ENCODE measurements at places on chromosomes 3 and 15.

- DNase-seq, result peak; percentile 47
These were observed 37.4 kb downstream of the ZNF860 start for GRCh38 chr3:32018757-32019564.

DNA sequence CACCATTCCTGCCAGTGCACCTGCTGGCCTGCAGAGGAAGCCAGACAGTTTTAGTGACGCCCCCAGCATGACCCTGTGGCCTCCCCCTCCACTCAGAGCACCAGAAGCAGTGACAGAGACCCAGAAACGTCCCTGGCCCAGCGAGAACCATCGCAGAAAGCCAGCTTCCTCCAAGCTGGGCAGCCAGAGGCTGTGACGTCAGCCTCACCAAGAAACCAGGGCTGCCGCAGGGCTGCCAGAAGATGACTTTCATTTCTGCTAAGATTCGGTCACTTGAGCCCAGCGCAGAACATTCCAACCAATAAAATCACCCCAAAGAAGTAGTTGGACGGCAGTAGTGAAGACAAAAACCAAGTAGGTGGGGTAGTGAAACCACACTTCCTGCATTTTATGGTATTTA is 29.6 kb upstream of the RPL32 start:
- peak; percentile 74 for DNase-seq

DNA sequence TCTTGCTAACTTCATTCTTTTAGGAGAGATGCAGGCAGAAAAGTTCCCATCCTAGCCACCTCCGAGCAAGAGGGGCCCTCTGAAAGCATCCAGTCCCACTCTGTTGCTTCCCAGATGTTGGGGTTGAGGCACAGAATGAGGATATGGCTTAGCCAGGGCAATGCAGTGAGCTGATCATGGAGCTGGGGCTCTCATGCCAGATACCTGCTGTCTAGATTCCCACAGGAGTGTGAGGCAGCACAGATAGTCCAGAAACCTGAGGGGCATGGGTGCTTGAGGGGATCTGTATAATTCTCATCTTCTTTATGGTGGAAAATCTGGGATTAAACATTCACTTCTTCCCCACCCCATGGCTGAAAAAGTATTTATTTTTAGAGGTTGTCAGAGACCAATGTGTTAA is 1.2 kb downstream of the SLC22A13 start:
- DNase-seq, result no peak

GRCh38 chr3:167936019-167936418 is 159.7 kb downstream of the GOLIM4 start:
- DNase-seq, result no peak

DNA sequence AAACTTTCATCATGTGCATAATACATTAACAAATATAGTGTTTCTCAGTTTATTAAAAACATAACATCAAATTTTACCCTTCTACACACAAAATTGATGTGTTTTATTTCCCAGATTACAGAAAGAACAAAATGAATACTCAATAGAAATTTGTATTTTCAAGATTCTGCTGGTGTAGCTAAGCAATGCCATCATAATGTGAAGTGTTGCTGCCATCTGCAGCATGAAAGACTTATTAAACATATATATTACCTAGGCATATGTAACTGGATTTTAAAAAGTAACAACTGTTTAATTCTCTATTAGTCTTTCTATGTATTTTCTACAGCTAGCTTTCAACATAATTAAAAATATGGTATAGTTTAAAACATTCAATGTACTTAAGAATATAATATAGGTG is 27.5 kb downstream of the PLSCR5 start:
- peak; percentile 5 for DNase-seq

DNA sequence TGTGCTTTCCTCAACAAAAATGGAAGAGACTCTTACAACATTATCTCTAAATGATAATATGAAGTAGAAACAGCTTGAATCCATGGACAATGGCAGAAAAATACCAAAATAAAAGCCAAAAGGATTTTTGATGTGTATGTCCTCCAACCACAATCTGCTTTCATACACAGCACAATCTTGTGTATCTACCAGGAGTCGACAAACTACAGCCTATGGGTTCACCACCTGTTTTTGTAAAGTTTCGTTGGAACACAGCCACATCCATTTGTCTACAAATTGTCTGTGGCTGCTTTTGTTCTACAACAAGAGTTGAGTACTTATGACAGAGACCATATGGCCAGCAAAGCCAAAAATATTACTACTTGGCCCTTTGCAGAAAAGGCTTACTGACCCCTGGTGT is 88.7 kb upstream of the UBE2E2 start:
- no peak for DNase-seq

GRCh38 chr15:46961795-46962194 is 755.5 kb upstream of the SEMA6D start:
- no peak for DNase-seq

DNA sequence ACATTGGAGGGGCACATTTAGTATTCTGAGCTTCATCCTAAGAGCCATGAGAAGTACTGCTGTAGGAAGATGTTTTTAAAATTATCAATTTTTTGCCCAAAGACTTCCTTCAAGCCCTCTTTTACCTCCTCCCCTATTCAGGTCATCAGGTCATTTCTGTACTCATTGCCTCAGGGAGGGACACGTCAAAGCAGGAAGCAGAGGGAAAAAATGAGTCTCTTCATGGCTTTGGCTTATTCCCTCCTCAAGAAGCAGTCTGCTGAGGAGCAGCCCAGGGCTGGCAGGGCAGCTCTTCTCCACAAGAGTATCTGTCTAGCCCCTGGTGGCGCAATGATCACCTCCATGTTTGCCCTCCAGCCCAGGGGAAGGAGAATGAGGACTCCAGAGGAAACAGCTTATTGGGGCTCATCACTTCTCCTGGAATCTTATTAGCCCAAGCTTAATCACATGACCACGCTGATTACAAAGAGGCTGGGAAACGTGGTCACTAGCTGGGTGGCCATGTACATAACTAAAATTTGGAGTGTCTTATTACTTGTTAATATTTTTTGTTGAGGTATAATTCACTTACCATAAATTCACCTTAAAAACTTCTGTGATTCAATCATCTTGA is 44.2 kb upstream of the GATA2 start:
- DNase-seq, result no peak

DNA sequence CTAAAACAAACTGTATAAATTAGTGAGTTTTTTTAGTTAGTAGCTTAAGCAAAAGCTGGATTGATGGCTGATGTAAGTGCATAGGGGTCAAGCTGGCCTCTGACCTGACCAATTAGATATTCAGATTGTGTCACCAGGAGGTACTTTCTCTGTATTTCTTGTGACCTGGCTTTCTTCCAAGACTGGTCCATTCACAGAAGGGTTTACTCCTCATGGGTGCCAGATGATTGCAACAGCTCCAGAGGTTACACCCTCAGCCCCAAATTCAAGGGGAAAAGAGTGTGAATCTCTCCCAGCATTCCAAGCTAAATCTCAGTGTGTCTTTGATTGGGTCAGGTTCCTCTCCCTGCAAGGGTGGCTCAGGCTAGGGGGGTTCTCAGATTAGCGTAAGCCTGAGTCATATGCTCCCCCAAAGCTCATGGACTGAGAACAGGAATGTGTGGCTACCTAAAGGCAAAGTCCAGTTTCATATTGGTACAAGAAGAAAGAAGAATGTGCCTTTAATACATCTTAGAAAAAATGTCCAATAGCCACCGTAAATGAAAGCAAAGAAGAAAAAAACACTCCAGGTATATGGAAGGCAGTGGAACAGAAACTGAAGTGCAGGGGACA is 16.5 kb downstream of the PML start:
- DNase-seq, result peak; percentile 42

DNA sequence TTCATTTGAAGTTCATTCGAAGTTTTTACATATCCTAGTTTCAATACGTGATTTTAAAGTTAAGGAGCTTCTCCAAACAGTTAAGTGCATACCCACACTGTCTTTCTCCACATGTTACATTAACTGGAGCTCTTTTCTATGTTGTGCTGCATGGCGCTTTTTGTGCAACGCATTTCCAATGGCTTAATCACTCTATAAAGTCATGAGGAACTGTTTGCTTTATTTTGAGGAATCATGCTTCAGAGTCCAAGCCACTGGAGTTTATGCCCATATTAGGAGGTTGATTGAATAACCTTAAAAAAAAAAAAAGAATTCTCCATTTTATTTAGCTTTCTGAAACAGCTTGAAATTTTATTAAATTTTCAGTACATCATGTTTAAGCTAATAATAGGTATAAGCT is 109.4 kb upstream of the MBNL1 start:
- DNase-seq, result peak; percentile 65

DNA sequence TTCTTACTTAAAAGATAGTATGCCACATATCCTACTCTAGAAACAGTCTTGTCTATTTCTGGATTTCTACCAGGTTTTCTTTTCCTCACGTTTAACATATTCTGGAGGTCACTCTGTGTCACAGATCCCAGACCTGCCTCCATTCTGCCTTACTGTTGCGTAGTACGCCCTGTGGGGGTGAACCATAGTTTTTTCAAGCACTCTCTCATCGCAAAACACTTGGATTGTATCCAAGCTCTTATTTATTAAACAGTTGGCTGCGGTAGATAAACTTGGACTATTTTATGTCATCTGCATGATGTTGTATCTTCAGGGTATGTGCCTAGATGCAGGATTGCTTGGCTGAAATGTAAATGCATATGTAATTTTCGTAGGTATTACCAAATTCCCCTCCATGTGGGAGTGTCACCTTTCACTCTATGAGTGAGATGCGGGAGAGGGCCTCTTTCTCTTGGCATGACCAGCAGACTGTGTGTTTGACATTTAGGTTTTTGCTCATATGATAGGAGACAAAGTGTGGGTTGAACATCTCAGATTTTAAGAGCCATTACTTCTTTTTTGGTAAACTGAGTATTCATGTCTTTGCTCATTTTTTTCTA is 55.8 kb downstream of the ABTB1 start:
- no peak for DNase-seq

- DNase-seq, result peak; percentile 79
These were observed 75.0 kb downstream of the MAGEF1 start for GRCh38 chr3:184636741-184637316.

DNA sequence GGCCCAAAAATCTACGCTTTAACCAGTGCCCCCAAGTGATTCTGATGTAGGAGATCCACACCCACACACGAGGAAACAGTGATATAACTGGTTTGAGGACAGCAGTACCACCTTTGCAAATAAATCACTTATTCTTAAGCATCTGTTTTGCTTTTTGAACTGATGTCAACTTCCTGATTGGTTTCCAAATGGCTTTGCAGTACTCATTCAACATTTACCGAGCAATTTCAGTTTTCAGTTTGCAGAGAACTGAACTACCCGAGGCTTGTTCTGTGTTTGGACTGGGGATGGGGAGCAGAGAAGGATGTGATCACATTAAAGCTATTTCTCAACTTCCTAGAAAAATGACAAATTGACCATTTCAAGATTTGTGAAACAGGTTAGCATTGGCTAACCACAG is 1.1 kb upstream of the GYG1 start:
- DNase-seq, result no peak

DNA sequence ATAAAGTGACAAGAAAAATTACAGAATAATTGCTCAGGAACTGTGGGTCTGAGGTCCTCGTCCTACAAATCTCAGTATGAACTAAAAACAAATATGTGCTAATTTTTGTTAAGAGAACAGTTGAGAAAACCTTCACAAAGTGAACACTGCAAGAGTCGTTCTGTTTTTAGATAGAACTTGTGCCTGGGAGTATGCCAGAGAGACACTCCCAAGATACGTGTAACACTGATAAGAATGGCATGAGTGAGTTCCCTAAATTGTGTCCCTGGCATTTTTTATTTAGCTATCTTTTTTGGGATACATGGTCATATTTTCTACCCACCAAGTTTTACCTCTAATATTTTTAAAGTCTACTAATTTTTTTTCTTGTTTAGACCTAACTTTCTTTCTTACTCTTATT is 860.0 kb upstream of the NR2F2 start:
- no peak for DNase-seq

DNA sequence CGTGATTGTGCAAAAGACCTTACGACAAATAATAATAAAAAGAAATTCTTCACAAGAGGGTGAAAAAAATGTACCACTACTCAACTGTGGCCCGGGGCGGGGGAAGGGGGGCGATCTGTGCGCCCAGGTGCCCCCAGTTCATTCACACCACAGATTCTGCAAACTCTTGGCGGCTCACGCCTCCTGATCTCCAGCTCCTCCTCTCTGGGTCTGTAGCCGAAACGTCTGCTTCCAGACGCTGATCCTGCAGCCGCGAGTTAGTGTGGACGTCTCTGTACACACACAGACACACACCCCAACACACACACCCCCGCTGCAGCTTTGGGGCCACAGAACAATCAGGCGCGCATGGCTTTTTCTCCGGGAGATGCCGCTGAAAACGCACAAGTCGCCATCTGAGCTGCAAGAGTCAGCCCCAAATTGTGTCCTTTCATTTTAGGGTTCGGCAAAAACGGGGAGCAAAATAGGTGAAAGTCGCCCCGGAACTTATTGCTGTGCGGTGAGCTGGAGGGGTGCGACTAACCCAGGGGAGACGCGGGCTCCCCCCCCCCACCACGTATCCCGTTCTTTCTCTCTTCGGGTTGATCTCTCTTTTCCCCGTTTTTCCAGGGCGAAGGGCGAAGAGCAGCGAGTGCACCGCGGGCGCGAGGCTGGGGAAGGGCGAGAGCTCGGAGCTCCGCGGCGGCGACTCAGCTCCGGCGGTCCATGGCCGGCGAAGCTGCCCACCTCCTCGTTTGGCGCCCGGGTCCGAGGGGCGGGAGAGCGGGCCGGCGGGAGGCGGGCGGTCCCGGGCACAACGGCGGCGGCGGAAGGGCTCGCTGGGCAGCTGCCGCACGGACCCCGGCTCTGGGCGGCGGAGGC is 505 bp upstream of the WNT5A start:
- DNase-seq, result no peak
